ENCODE measurements at places on chromosomes 1 and 21. TPM values are rescaled to one million over a fixed set of nuclear protein-coding genes. Genes with fewer than 3 reads are reported as not detected.

DNA sequence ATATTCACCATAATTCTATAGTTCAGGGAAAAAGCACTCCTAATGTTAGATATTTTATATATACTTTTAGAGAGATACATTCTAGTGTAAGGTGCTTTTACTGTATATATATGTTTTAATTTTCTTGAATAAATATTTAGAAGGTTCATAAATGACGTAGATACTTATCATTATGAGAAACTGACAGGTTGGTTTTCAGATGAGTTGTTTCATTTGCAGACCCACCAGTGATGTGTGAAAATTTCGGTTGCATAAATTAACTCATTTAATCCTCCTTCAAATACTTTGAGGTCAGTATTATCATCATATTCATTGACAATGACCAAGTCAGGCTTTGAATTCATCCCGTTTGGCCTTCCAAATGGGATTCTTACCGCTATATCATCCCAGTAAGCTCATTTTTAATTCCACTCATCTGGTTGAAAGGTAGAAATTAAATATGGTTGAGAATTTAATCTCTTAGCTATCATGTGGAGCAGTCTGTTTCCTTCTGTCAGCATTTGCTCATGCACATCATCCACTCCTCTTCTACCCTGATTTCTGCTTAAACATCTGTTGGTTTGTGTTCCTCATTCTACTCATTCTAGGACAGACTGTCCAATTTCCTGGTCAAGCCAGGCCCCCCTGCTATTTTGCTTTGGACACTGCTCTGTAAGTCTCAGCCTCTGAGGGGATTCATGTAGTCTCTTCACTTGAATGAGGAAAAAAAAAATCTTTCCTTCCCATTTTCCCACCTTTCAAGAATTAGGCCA, 1156.6 kb downstream of the PLA2G4A start:
- DNase-seq = no peak

DNA sequence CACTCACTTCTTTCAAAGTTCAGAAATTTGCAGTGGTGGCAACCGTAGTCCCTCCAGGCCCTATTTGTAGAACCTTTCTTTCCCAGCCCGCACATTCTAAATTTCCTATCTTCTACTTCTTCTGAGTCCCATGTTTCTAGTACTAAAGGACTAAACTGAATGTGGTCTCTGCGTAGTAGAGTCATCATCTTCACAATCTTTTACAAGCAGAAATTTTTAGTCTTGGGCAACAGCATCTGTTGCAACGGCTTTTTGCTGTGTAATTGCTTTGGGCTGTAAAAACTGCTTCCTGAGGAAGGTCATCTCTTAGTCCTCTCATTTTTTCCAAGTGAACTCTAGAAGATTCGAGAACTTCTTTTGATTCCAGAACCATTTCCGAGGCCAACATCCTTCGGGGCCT, 23.9 kb downstream of the VAV3 start:
- DNase-seq = no peak

GRCh38 chr21:34909492-34910292, 139.4 kb downstream of the RUNX1 start:
- no peak for DNase-seq

Gene NBPF6
- not detected for total RNA-seq

Gene PRELP
- 0.84 TPM for total RNA-seq
